ENCODE measurements at places on chromosomes 4 and X.

DNA sequence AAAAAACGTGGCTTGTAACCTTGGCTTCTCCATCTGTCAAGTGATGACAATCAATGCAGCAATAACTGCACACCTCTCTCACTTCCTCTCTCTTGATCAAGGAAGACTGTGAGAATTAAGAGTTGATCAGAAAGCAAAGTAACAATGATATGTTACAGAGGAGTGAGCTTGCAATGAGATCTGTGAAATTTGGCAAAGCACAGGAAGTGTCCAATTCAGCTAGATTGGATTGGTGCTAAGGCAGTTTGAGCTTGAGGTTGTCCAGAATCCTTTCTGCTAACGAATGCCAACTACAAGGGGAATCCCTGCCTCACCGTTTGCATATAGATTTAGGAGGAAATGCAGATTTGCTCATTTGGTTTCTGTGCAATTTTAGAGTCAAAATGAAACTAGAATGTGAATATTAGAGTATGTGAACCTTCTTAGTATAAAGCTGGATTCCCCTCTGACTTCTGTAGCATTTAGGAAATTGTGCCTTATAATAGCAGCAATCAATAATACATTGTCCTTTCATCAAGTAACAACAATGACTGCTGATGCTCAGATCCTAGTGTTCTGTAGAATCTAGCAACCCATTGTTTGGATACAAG lies 346.4 kb downstream of the PTTG2 start:
- no peak for DNase-seq

DNA sequence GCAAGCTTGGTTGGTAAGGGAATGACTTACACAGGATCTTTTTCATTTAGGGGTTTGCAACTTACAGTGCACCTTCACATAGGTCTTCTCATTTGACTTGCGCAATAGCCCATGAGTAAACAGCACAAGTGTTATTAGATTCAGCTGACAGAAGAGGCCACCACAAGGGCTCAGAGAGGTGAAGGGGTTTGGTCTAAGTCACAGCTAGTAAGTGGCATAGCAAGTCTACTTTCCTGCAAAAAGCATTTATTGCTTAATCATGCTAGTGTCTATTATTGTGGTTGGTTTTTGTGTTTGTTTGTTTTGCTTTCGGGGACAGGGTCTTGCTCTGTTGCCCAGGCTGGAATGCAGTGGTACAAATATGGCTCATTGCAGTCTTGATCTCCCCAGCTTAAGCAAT lies 83.3 kb downstream of the SPRY1 start:
- peak; percentile 23 for DNase-seq

DNA sequence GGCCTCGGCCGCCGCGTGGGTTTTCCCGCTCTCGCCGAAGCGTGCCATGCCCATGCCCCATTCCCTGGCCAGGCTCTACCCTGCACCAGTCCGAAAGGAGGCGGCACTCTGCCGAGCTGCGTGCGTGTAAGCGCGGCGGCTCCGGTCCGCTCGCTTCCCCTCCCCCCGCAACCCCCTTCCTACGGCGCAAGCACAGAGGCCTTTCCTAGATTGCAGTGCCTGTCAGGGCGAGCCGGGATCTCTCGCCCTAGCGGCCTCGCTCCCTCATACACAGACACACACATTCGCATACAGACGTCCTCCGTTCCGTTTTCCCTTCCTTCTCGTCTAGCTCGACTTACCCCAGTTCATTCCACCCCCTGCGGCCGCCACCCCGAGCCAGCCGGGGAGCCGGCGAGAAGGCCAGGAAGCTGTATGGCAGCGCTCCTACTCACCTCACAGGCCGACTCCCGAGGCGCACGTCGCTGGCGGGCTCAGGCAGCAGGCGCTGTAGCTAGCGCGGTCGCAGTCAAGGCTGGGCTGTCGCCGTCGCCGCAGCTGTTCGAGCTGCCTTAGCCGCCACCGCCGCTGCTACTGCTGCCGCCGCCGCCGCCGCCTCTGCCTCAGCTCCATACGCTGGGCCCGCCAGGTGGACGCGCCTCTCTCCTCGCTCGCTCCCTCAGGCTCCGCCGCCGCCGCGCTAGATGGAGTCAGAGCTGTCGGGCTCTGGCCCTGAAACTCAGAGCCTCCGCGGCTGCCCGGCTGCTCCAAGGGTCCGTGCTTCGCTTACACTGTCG lies 615 bp downstream of the NEXMIF start:
- peak; percentile 13 for DNase-seq

DNA sequence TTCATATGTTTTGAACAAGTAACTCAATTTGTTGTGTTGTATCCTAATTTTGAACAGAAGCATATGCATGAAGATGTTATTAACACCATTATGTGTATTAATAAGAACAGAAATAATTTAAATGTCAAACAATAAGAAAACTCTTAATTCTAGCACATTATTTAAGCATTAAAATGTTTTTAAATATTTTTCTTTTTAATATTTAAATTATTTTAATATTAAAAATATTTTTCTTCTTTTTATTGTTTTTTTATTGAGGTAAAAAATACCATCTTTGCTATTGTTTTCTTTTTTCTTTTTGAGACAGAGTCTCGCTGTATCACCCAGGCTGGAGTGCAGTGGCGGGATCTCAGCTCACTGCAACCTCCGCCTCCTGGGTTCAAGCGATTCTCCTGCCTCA lies 441.0 kb upstream of the GALNT7 start:
- DNase-seq, result no peak

- no peak for DNase-seq
These were observed 19.3 kb downstream of the EPHA5 start for GRCh38 chr4:65651031-65651430.

DNA sequence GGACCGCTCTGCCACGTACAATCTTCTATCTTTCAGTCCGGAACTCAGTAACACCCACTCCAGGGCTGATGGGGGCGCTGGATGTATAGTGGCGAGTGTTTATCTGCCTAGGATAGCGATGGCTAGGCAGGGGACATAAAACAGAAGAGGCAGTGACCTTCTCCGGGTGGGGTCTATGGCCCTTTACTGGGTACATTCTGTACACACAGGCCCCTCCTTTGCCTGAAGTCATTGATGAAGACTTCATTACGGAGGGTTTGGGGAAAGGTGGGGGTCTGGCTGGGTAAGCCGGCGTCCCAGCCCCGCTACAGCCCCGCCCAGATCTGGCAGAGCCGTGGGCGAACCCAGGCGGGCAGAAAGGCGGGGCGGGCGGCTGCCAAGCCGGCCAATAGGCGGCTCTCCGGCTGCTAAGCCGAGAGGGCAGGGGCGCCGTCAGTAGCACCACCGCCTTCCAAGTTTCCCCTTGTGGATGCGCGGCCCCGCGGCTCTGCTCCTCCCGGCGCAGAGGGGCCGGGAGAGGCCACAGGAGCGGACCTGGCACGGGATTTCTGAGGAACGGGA lies at the start of gene CHST7:
Gene CHST7 (plus strand): TSS at position 435 of the 561 bp plus-strand sequence. CDS start 167 bp downstream, outside the sequence.
- peak; percentile 64 for DNase-seq

- no peak for DNase-seq
These were observed 1.8 kb downstream of the DCAF12L1 start for GRCh38 chrX:126550816-126551215.

DNA sequence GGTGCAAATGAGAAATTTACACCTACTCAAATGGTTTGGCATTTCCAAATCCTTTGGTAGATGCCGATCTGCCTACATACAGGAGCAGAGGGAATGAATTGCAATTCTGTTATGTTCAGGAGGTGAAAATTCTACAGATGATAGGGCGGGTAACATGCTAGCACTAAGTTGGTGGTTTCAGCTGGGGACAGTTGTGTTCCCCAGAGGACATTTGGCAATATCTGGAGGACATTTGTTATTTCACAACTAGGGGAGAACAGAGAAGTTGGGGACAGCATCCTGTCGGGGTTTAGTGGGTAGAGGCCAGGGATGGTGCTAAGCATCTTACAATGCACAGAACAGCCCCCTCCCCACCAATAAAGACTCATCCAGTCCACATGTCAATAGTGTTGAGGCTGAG lies 96.5 kb upstream of the PUDP start:
- DNase-seq, result no peak

DNA sequence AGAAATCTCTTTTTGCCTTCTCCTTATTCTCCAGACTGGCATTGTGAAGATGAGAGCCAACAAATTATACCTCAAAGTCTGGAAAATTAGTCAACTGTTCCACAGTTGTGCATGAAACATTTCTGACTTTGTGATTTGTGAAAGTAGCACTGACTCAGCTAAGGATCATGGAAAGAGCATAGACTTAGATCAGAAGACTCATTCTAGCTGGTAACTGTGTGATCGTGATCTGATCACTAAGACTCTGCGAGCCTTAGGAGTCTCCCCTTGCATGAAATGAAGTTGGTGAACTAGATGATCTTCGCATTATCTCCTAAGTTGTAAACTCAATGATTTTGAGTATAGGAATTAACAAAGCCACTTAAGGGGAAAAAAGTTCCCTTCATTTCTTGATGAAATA lies 668.1 kb downstream of the RPA4 start:
- DNase-seq, result no peak

DNA sequence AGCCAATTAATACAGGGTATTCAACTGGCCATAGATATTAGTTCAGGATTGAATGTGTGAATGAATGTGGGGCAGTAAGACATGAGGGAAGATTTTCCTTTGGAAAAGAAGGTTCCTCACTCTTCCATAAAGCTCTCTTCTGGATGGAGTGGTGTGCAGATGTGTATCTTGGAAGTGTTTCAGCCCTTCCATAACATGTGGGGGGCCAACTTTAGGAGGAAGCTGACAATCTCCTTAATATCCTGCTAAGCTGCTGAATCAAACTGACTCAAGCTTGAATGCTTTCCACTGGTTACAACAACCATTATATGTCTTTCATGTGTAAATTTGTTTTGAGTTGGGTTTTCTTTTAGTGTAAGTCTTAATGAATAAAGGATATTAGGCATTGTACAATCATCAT lies 40.3 kb downstream of the FANCB start:
- no peak for DNase-seq

DNA sequence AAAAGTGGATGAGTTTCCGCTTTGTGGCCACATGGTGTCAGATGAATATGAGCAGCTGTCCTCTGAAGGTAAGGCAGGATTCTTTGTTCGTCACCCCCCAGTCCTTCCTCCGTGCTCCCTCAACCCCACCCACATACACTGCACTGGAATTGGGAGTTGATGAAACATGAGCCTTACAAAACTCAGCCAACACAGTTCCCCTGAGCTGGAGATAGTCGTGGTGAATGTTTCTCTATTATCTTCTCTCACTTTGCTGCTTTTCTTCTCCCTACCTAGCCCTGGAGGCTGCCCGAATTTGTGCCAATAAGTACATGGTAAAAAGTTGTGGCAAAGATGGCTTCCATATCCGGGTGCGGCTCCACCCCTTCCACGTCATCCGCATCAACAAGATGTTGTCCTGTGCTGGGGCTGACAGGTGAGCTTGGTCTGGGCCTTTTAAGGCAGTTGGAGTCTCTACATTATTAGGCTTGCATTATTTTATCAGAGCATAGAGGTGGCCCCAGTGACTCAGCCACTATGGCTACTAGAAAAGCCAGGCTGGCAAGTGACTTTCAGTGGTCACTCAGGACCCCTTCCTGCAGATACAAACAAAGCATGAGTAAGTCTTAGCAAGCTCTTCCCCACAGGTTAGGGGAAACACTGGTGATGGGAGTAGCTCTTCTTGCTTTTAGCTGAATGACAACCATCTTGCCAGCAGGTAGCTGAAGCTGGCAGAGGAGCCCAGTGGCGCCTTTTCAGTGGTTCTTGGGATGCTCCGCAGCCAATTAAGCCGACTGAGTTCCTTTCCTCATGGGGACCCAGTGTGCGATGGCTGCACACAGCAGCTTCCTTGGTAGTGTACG lies 1.6 kb downstream of the RPL10 start:
- DNase-seq, result no peak

GRCh38 chr4:148330724-148331123 lies 111.5 kb downstream of the NR3C2 start:
- no peak for DNase-seq

DNA sequence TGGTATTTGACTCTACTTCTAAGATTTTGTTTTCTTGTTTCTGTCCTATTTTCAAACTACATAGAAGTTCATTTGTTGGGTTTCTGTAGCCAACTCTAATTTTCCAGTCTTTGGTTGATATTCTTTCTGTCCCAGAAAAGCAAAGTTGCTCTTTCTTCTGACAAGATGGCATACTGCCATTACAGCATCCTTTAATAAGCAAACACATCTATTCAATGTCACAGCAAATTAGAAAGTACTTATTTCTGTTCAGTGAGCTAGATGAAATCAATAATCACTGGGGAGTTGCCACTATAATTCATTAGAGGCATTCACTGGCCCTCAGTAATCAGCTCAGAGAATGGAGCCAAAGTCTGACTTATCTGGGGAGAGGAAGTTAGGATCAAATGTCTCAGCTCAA lies 1258.0 kb upstream of the IGFBP7 start:
- DNase-seq, result no peak

GRCh38 chr4:156251373-156252065 lies 297.9 kb upstream of the CTSO start:
- no peak for DNase-seq

- no peak for DNase-seq
These were observed 177.1 kb downstream of the ADGRA3 start for GRCh38 chr4:22338796-22339195.

DNA sequence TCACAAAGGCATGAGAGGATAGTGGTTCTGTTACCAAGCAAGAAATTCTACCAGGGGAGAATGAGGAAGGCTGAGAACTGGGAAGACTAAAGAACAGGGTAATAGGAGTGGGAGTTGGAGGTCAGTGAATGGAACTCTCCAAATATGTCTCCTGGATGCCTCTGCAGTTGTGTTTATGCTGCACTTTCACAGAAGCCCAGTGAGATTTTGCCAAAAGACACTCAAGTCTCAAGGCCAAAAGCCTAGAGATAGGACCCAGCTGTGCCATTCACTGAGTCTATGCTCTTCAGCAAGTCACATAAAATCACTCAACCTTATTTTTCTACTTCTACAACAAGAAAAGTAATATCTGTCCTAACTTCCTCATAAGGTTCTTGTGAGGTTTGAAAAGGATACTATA lies 285.4 kb downstream of the UNC5C start:
- no peak for DNase-seq

- peak; percentile 66 for DNase-seq
These were observed 21.5 kb downstream of the WDFY3 start for GRCh38 chr4:84944947-84945346.

DNA sequence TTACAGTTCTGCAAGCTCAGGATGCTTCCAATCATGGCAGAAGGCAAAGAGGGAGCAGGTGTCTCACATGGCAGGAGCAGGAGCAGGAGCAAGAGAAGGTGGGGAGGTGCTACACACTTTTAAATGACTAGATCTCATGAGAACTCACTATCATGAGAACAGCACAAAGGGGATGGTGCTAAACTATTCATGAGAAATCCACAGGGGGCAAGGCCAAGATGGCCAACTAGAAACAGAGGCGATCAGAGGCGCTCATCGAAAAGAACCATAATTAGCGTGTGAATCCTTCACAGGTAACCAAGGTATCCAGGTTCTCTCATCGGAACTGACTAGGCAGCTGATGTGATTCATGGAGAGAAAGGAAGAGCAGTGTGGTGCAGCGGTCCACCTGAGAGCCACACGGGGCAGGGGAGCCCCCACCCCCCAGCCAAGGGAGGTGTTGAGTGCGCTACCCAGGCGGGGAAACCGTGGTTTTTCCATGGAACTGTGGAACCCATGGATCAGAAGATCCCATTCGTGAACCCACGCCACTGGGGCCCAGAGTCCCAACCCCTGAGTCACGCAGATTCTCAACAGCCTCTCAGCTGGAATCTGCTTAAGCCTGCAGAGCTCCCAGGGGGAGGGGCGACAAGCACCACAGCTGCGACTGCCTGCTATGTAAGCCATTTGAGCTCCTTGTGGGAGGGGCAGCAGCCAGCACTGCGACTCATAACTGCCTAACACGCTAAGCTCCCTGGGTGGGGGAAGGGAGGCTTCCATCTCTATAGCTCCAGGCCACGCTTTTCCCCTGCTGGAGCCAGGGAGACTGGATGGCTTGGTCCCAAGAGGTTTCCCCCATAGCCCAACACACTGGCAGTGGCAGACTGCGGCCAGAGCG lies 46.7 kb downstream of the FGF16 start:
- peak; percentile 88 for DNase-seq

GRCh38 chr4:166499820-166500219 lies 626.8 kb downstream of the TLL1 start:
- no peak for DNase-seq

All from iris pigment epithelial cell (primary cell).